Amygdala (tissue), 56 donors: ENCODE measurements at places on chromosomes 5 and 9.

DNA sequence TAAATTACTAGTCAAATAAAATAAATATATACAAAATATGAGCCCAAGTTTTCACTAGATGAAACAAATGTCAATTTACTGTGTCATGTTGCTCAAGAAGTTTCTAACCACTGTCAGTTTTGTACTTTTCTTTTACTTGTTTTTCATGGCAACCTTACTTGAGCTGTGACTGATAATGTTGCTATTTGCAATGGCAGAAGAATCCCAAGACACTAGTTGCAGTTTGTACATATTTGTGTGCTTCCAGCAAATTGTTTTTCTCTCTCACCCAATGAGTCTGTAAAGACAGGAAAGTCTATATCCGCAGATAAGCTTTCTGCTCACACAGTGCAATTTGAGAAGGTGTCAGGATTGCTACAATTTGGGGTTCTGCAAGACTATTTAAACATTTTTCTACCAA is 338.6 kb upstream of the PCSK5 start:
- no peak for DNase-seq

DNA sequence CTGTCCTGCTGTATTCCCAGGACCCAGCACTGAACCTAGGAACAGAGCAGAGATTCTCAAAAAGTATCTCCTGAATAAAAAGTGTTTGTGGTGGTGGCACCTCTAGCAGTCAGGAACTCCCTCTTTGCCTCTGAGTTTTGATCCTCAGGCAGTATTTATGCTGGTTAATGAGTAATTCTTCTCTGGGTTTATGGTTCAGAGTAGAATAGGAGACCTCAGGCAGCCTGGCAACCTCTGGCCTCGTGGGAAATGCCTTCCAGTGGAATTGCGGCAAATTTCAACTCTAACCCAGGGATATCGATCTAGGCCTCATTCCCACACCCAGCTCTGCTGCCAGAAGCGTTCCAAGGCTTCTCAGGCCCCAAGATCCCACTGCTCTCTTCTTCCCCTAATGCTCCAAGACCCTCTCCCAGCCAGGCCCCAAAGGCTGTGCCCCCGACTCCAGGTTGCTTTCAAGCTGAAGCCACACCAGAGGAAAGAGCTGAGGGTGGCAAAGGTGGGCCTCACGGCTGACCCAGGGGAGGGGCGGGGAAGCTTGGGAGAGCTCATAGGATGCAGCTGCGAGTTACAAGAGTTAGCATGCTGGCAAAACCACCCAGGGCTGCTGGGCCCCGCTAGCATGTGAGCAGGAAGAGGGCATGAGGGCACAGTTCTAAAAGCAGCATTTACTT is 10.9 kb upstream of the HDHD3 start:
- DNase-seq = no peak

DNA sequence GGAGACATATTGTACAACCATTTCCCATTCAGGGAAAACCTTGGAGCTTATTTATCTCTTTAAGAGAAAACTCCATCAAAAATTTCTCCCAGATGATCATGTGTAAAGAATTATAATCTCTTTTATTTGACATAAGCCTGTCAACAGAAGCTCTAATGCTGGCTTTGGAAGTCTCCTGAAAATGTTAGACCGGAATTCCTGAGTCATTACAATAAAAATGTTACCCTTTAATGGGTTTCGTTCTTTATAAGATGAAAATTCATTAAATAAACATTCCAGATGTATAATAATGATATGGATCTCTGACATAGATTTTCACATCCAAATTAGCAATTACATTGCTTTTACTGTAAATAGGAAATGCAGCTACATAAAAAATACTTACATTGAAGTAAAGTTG is 1036.4 kb downstream of the EFNA5 start:
- DNase-seq = no peak

DNA sequence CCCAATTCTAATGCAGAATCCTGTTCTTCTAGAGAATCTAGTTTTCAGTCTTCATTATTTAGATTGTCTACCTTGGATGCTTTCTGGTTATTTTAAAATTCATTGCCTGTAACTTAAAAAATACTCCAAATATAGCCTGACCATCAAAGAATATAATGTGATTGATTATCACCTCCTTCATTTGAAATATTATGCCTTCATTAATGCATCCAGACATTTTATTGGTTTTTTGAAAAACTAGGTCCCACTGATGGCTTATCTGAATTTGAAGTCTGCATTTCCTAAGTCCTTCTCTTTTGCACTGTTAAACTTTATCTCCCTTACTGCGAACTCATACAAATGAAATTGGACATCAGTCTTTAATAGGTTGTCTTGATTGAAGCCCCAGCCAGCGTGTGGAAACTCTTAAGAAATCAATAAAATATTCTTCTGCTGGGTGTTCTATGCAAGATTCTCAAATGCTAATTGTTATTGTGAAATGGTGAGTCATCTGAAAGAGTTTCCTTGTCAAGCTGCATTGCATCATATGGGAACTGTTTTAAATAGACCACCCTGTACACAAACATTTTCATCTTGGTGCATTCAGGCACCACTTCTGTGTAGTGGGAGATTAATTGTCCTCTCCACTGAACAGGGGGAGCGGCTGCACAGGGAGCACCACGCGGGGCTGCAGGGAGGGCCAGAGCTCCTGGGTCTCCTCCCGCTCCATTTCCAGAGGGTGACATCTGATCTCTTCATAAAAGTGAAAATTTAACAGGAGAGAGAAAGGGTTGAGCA is 92.3 kb upstream of the FANCC start:
- DNase-seq = no peak

DNA sequence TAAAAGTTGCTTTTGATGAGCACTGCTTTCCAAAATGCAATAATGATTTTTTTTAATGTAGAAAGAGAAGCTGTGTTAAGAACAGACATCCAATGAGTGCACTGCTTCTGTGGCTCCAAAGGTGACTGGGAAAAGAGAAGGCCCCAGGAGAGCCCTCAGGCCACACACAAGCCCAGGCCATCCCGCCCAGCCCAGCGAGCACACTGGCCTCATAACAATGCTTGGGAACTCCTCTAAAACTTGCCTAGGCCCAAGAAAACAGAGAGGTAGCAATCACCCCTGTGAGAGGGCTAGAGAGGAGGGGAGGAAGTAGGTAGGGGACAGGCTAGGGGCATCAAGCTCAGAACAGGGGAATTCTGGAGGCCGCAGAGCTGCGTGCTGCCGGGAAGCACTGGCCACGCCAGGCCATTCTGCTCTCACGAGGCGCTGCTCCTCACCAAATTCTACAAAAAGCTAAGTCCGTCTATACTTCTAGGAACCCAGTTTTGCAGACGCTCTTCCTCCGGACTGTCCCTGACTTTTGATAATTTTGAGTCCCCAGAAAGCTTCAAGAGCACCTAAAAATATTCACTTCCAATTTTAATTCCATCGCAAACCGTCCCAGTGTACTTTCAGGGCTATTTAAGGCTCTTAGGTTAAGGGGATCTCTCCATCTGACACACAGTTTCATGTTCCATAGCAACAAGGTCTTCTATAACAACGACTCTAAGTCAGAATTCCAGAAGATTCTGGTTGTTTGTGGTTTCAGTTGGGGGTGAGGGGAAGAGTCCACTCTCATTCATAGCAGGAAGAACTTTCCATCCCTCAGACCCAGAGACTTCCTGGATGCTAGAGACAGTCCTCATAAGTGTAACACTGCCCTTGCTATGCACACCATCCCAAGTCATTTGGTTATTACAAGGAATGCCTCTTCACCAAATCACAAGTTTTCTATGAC is 51.0 kb downstream of the HABP4 start:
- DNase-seq = no peak

DNA sequence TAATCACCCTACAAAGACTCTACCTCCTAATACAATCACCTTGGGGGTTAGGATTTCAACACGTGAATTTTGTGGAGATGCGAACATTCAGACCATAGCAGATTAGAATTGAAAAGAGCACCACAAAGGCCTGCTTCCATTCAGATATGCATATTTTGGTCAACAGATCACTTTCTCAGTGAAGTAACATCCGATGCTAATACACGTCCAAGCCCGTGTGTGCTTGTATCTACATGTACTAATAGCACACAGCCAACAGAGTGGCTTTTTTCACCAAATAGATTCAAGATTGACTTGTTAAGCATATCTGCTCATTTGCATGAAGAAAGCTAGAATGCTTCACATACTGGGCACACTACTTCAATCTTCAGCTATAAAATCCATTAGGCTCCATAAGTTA is 35.6 kb upstream of the SSBP2 start:
- DNase-seq = no peak

GRCh38 chr9:95516221-95516733 is 494 bp downstream of the PTCH1 start:
- DNase-seq = no peak

DNA sequence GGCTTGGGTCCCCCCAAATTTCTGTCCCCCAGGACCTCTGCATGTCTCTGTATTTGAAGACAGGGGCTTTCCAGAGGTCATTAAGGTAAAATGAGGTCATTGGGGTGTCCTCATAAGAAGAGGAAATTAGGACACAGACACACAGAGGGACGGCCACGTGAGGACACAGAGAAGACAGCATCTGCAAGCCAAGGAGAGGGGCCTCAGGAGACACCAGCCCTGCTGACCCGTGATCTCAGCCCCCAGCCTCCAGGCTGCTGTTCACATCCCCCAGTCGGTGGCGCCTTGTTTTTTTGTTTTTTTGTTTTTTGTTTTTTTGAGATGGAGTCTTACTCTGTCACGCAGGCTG is 1.2 kb upstream of the CCDC183 start:
- no peak for DNase-seq

- no peak for DNase-seq
Measured at GRCh38 chr9:75624998-75625397, 265.5 kb upstream of the PCSK5 start.

DNA sequence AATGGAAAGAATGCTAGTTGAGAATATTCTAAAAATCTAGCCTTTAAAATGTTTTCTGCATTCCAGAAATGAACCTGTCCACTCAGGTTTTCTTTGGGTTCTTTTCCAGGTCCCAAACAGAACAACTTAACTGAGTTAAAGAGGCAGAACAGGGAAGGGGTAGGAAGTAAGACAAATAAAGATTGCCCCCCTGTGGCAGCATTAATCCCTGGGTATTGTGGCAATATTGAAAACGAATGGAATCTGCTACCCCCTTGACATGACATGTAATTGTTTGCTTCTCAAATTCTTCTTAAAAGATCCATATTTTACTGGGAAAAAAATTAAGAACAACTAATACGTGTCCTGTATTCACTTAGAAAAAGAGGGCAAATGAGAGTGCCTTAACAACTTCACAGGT is 9.3 kb upstream of the RBM22 start:
- no peak for DNase-seq

- DNase-seq = no peak
Measured at GRCh38 chr5:109089191-109089590, 320.6 kb downstream of the PJA2 start.

DNA sequence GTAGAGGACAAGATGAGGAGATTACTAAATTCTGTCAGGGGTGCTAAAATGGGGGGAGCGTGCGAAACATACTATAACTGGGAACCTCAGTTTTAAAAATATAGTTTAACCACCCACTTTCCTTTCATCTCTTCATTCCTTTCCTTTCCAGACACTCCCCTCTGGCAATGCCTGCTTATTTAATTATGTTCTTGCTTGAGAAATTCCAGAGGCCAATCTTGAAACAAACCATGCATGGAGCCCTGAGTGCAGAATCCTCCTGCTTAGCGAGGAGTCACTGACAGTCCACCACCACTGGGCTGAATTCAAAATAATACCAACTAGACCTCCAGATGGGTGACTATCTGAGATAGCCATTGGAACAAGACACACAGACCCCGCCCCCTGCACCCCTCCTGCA is 29.7 kb upstream of the C9orf72 start:
- no peak for DNase-seq

DNA sequence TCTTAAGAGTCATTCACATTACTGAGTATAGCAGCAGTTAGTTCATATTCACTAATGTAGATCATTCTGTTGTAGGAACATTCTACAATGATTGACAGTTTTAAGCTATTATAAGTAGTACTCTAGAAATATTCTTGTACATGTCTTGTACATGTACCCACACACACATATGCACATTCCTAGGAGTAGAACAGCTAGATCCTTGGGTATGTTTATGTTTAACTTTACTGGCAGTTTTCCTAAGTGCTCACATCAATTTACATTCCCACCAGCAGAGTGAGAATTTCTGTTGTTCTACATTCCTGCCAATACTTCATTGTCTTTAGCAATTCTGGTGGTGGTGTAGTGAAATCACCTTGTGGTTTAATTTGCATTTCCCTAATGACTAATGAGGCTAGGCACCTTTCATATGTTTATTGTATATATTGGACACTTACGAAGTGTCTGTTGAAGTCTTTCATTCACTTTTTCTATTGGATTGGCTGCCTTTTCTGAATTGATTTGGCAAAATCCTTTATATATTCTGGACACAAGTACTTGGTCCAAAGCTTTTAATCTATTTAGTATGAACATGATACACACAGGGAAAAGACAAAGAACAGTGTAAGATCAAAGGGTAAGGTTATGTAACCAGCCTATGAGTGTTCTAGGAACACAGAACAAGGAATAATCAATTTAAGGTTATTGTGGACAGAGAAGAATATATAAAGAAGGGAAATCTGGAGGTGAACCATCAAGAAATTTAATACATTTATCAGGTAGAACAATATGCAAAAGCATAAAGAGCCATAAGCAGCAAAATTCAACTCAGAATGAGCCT is 95.6 kb downstream of the MLLT3 start:
- DNase-seq = no peak

GRCh38 chr5:54480296-54480695 is 24.8 kb downstream of the HSPB3 start:
- DNase-seq = no peak

GRCh38 chr5:64519263-64519662 is 13.4 kb downstream of the RGS7BP start:
- no peak for DNase-seq

DNA sequence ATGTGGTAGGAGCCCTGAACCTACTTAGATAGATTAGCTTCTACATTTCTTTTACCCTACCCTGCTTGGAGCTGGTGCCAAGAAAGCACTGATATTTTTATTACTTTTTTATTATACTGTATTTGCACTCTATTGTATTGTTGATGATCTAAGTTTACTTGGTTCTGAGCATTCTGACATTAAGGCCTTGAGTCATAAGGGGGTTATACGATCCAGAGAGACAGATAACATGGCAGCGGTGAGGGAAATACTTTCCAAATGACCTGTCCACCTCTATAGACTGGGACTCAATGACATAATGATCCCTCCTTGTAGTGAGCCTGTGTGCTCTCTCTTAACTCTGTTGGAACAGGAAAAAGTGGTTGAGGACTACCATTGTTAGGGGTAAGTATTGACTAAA is 176.3 kb downstream of the MAN2A1 start:
- no peak for DNase-seq
